B cell (primary cell): ENCODE measurements at places on chromosomes 1 and 21. TPM values are rescaled to one million over a fixed set of nuclear protein-coding genes. Genes with fewer than 3 reads are reported as not detected.

DNA sequence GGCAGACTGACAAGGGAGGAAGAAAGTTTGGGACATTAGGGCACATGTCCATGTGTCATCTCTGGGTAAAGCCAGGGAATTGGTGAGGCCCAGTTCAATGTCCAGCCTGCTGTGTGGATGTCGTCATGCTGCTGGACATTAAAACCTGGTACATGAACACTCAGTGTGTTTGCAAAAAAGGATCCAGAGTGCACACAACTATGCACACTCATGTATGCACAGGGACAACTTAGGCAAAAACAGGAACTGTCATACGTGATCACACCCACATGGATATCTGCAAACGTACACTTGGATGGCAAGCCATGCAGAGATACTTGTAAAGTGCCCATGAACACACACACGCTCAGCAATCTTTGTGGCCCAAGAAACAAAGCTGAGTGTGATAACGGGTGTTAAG, 47.9 kb upstream of the NEK2 start:
- no peak overlapping the region for H3K27ac ChIP-seq
- DNase-seq: no peak
- H3K27me3 ChIP-seq: no peaks in the 10 kb centered on the region

DNA sequence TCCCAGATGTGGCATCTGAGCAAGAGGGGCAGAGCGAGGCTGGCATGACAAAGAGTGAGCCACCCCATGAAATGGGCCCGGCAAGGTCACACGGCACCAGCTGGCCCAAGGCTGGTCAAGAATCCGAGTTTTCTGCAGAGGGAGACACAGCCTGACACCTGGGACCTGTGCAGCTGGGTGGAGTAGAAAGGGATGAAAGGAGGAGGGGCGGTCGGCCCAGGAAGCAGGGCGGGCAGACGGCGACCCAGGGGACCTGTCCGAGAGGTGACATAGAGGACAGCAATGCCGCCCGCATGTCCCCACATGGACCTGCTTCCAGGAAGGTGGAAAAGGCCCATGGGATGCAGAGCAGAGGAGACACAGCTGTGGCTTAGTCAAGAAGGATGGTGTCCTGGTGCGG, 137.7 kb downstream of the PRDM16 start:
- H3K27ac ChIP-seq: no peak overlapping the region
- H3K36me3 ChIP-seq: no peaks in the 10 kb centered on the region
- H3K27me3 ChIP-seq: no peaks in the 10 kb centered on the region
- H3K4me3 ChIP-seq: no peak overlapping the region

DNA sequence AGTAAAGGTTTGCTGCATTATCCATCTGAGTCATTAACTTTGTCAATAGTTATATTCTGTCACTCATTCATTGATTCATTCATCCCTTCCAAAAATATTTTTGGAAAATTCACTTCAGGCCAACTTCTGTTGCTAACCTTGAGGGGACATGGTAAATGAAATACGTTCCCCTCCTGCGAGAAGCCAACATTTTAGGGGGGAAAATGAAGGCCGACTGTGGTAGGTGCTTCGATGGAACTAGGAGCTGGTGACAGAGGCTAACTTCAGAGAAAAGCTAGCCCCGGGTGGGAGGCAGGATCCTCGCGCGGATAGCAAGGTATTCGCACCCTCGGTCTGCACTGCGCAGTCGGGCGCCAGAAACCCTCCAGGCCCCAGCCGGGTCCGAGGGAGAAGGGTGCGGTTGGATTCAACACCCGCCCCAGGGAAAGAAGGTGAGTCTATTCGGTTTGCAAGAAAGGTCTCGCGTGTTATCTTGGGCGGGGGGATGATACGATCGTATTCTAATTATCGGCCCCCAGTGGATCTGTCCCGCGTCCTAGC, 646 bp upstream of the RRP15 start:
- no peaks in the 10 kb centered on the region for H3K36me3 ChIP-seq
- DNase-seq: no peak
- peak overlapping the region; percentile 100 for H3K4me3 ChIP-seq
- peak overlapping the region; percentile 81 for H3K27ac ChIP-seq
- H3K27me3 ChIP-seq: no peaks in the 10 kb centered on the region
- peaks cover 17% of the 10 kb centered on the region for H3K4me1 ChIP-seq

Gene TTC22
- 10.4 and 10.9 TPM in 2 replicates for total RNA-seq

DNA sequence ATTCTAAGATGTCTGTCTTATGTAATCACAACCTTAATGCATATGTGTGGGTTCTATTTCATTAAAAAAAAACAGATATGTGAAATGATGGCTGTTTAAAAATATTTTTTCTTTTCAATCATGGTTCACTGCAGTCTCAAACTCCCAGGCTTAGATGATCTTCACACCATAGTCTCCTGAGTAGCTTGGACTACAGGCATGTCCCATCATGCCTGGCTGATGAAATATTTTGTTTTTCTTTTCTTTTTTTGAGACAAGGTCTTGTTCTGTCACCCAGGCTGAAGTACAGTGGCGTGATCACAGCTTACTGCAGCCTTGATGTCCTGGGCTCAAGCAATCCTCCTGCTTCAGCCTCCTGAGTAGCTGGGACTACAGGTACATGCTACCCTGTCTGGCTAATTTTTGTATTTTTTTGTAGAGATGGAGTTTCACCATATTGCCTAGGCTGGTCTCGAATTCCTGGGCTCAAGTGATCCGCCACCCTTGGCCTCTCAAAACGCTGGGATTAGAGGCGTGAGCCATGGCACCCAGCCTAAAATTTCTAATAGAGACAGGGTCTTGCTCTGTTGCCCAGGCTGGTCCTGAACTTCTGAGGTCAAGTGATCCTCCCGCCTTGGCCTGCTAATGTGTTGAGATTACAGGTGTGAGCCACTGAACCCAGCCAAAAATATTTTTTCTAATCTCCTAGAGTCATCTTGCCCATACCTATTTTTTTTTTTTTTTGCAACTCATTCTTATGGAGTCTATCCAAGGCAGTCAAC, 67.6 kb downstream of the GIPC2 start:
- no peak overlapping the region for H3K27ac ChIP-seq
- no peak for DNase-seq
- no peak overlapping the region for H3K4me3 ChIP-seq
- H3K4me1 ChIP-seq: no peaks in the 10 kb centered on the region
- H3K27me3 ChIP-seq: no peaks in the 10 kb centered on the region
- H3K36me3 ChIP-seq: no peaks in the 10 kb centered on the region

DNA sequence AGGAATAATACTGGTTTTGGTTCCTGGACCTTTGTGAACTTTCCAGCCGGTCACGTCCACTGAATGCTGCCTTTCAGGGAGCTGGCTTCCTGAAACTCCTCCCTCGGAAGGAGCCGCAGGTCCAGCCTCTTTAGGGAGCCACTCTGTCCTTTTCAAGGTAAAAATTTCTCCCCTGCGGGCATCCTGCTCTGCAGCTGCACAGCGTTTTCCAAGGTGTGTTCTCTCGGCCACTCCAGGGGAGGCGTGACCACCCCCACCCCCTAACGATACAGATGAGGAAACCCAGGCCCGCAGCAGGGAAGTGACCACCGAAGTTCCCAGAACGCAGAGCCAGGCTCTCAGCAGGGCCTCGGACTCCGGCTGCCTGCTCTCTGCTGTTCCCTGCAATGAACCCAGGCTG, 21.5 kb downstream of the PADI2 start:
- H3K36me3 ChIP-seq: no peaks in the 10 kb centered on the region
- no peak for DNase-seq
- no peaks in the 10 kb centered on the region for H3K4me1 ChIP-seq
- no peaks in the 10 kb centered on the region for H3K27me3 ChIP-seq
- no peak overlapping the region for H3K27ac ChIP-seq
- H3K4me3 ChIP-seq: no peak overlapping the region

DNA sequence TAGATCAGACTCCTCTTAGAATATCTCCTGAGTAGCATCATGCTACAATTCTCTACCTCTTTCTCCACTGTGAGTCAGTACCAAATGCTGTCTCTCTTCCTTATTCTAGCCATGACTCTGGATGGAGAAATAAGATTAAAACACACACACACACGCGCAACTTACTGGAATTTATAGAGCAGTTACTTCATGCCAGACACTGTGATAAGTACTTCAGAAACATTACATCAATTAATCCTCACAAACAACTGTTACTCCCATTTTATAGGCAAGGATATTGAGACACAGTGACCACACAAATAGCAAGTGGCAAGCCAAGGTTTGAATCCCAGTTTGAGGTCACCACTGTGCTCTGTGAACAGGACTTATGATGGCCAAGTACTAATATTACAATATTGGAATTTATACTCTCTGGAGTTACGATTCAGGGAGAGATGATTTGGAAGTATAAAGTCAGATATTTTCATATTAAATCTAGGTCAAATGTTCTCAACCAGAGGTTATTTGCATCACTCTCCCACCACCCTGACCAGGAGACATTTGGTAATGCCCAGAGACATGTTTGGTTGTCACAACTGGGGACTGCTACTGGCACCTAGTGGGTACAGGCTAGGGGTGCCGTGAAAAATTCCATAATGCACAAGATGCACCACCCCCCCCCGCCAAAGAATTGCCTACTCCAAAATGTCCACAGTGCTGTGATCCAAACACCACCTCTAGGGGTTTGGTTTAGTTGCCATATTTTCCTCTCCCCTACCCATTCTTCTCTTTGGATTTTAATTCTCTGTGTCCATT, 221.6 kb downstream of the LTN1 start:
- no peaks in the 10 kb centered on the region for H3K36me3 ChIP-seq
- no peaks in the 10 kb centered on the region for H3K4me1 ChIP-seq
- no peaks in the 10 kb centered on the region for H3K27me3 ChIP-seq

- H3K27ac ChIP-seq: no peak overlapping the region
- peaks cover 47% of the 10 kb centered on the region for H3K4me1 ChIP-seq
- H3K27me3 ChIP-seq: no peaks in the 10 kb centered on the region
- H3K4me3 ChIP-seq: peak overlapping the region; percentile 66
Measured at GRCh38 chr1:1306661-1307260, 969 bp downstream of the ACAP3 start.

- peaks cover 11% of the 10 kb centered on the region for H3K4me1 ChIP-seq
- H3K27ac ChIP-seq: peak within 1 kb of the TSS; percentile 74
- H3K4me3 ChIP-seq: peak within 1 kb of the TSS; percentile 59
- no peaks in the 10 kb centered on the region for H3K27me3 ChIP-seq
- peak; percentile 74 for DNase-seq
Measured at GRCh38 chr1:158830904-158831507, at the start of gene MNDA. Gene MNDA (plus strand): TSS chr1:158831351. CDS start chr1:158842154, 10,803 bp downstream.

Gene LEPR
- 0.30 and 0.41 TPM in 2 replicates for total RNA-seq

Gene CHRNB2
- total RNA-seq: 0.24 TPM in 1 of 2 replicates, not detected in the other

- no peaks in the 10 kb centered on the region for H3K36me3 ChIP-seq
- no peak for DNase-seq
- H3K4me1 ChIP-seq: peaks cover 42% of the 10 kb centered on the region
- peak overlapping the region; percentile 23 for H3K27ac ChIP-seq
Measured at GRCh38 chr1:32204943-32205361, 519 bp upstream of the IQCC start.

Gene TMEM79
- total RNA-seq: 9.9 and 11.5 TPM in 2 replicates

- H3K36me3 ChIP-seq: no peaks in the 10 kb centered on the region
- no peaks in the 10 kb centered on the region for H3K27me3 ChIP-seq
- peaks cover 4% of the 10 kb centered on the region for H3K4me1 ChIP-seq
- no peak overlapping the region for H3K4me3 ChIP-seq
- H3K27ac ChIP-seq: no peak overlapping the region
Measured at GRCh38 chr1:167206166-167206835, 14.4 kb upstream of the POU2F1 start.

- no peaks in the 10 kb centered on the region for H3K4me1 ChIP-seq
- no peak overlapping the region for H3K4me3 ChIP-seq
- no peaks in the 10 kb centered on the region for H3K27me3 ChIP-seq
- no peak overlapping the region for H3K27ac ChIP-seq
Measured at GRCh38 chr1:228362141-228362883, 44.3 kb downstream of the TRIM11 start.

Gene PTGFR
- total RNA-seq: not detected in 2 replicates

- H3K27me3 ChIP-seq: no peaks in the 10 kb centered on the region
- H3K4me3 ChIP-seq: peak overlapping the region; percentile 96
- peak overlapping the region; percentile 97 for H3K27ac ChIP-seq
- peaks cover 21% of the 10 kb centered on the region for H3K4me1 ChIP-seq
- DNase-seq: no peak
Measured at GRCh38 chr1:244836135-244836521, 670 bp downstream of the COX20 start.

DNA sequence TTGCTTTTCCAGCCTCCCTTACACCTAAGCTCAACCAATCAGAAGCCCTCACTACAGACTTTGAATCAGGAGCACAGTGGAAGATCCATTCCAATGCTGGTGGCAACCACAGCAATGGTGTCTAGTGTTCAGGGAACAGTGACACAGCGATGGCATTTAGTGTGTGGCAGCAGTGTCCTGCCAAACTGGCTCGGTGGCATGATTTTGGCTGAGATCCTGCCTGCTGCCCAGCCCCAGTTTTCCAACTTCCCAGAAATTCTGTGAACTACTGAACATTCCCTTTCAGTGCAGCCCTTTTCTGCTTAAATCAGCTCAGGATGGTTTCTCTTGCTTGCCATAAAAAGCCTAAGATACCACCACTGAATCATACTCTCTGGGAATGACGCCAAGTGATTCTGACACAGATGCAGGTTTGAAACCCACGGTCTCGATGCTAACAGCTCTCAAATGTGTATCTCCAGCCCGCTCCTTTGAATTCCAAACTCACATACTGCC, 8.8 kb downstream of the ASAP3 start:
- DNase-seq: no peak
- H3K4me1 ChIP-seq: no peaks in the 10 kb centered on the region
- H3K27ac ChIP-seq: no peak overlapping the region
- H3K36me3 ChIP-seq: no peaks in the 10 kb centered on the region
- H3K4me3 ChIP-seq: no peak overlapping the region

GRCh38 chr1:200636681-200637080, 16.1 kb upstream of the KIF14 start:
- H3K4me3 ChIP-seq: no peak overlapping the region
- no peaks in the 10 kb centered on the region for H3K27me3 ChIP-seq
- H3K36me3 ChIP-seq: no peaks in the 10 kb centered on the region
- no peak for DNase-seq

GRCh38 chr1:28983509-28984310, 69.3 kb downstream of the EPB41 start:
- no peak for DNase-seq
- no peaks in the 10 kb centered on the region for H3K27me3 ChIP-seq
- no peak overlapping the region for H3K27ac ChIP-seq
- H3K4me3 ChIP-seq: no peak overlapping the region

Gene GPR137B
- 11.3 and 11.8 TPM in 2 replicates for total RNA-seq

GRCh38 chr21:44376606-44377005, 23.2 kb downstream of the TRPM2 start:
- no peak overlapping the region for H3K27ac ChIP-seq
- no peaks in the 10 kb centered on the region for H3K27me3 ChIP-seq
- no peak for DNase-seq
- peaks cover 14% of the 10 kb centered on the region for H3K4me1 ChIP-seq
- peaks cover 11% of the 10 kb centered on the region for H3K36me3 ChIP-seq

- no peaks in the 10 kb centered on the region for H3K4me1 ChIP-seq
- no peak for DNase-seq
- H3K27ac ChIP-seq: no peak overlapping the region
Measured at GRCh38 chr1:201245082-201245481, 38.2 kb upstream of the PKP1 start.

GRCh38 chr1:75345538-75346292, 211.5 kb downstream of the LHX8 start:
- no peak overlapping the region for H3K4me3 ChIP-seq
- H3K27me3 ChIP-seq: no peaks in the 10 kb centered on the region
- H3K27ac ChIP-seq: no peak overlapping the region
- no peak for DNase-seq
- H3K4me1 ChIP-seq: peaks cover 11% of the 10 kb centered on the region
- H3K36me3 ChIP-seq: no peaks in the 10 kb centered on the region

- H3K4me3 ChIP-seq: no peak overlapping the region
- no peaks in the 10 kb centered on the region for H3K27me3 ChIP-seq
- no peak overlapping the region for H3K27ac ChIP-seq
- H3K36me3 ChIP-seq: peaks cover 42% of the 10 kb centered on the region
- DNase-seq: no peak
- H3K4me1 ChIP-seq: peaks cover 5% of the 10 kb centered on the region
Measured at GRCh38 chr1:25486602-25487001, 55.9 kb downstream of the MACO1 start.
